ENCODE measurements at places on chromosomes 13 and 19.

GRCh38 chr13:98143601-98144026, 720 bp downstream of the FARP1 start:
- DNase-seq = no peak

DNA sequence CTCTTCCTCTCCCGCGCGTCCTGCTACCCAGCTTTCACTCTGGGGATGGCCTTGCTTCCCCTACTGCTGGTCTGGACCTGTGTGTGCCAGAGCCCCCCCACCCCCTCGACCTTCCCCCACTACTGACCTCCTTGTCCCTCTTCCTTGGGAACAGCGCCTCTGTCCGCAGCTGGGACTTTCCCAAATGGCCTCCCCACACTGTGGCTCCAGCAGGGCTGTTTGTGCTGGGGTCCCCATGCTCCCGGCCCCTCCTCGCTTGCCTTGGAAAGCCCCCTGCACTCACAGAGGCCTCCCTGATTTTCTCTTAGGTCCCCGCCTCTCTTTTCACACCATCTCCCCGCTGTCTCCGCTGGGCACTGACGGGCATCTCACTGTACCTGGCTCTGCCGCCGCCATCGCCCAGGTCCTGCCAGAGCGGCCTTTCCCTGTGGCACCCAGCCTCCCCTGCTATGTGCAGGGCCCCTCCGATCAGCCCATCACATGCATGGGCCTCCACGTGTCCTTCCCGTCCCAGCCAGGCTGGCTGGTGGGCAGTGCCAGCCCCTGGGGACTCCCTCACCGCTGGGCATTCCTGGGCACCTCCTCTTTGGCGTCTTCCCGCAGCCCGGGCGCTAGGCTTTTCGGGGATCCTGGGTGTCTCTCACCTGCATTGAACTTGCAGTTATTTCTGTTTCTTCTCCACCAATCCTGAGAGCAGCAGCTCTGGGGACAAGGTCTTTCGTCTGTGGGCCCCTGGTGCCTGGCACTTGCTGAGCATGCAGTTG, 118.7 kb downstream of the ATP11A start:
- DNase-seq = no peak

GRCh38 chr13:36954542-36954941, 34.5 kb upstream of the SMAD9 start:
- DNase-seq = no peak

- DNase-seq = no peak
Observed at GRCh38 chr19:1007399-1008251, 7.4 kb downstream of the GRIN3B start.

GRCh38 chr19:19482809-19483596, 32.3 kb downstream of the TSSK6 start:
- DNase-seq = no peak
